Stimulated activated CD4-positive, alpha-beta T cell treated with anti-CD3 and anti-CD28 coated beads, TNF-alpha, amount 100 ng/mL, for 4 hours (primary cell): ENCODE measurements at places on chromosomes 2 and 18.

GRCh38 chr2:60746318-60746717 is 9.8 kb upstream of the PAPOLG start:
- no peak for DNase-seq

DNA sequence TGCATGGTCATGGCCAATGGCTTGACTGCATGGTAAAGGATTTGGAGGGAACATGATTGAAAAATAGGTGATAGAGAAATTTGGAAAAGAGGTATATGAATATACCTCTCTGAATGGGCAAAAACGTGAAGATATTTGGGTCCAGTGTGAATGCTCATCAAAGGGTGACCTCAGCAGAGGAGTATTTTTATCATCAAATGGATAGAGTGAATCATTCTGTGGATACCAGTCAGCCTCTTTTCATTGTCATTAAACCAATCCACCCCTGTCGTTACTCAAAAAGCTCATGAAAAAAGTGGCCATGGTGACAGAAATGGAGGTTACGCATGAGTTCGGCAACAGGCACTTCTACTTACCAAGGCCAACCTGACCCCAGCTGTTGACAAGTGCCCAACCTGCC is 1074.7 kb downstream of the TSN start:
- DNase-seq, result no peak

DNA sequence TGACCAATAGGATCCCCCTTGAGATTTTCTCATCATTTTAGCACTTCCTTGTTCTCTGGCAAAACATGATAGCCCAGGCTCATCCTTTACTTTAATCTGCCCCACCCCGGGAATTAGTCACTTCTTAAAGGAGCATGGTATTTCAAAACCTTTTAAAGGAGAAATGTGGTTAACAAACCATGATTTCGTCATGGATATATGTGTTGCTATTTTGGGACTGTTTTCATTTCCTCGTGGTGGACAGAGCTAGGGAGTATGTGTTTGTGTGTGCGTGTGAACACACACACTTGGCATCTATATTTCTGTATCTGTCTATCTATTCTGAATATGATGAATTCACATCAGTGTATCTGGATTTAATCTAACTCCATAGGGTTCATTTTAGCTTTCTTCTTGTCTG is 128.1 kb downstream of the BIRC6 start:
- DNase-seq, result no peak

DNA sequence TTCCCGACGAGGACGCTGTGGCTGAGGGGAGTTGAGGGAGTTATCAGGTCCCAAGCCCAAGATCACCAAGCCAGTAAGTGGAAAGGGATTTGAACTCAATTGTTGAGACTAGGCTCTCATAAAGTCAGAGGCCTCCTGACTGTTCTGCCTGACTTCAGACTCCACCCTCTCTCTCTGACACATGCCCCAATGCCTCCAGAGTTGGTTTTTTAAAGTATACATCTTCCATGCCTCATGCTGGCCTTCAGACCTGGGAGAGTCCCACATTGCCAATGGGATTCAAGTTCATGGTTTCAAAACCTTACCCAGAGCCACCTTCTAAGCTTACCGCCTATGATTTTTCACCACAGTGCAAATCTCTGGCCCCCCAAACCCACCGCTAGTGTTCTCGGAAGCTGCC is 100.8 kb downstream of the RTN4 start:
- DNase-seq, result no peak

GRCh38 chr2:145007960-145008263 is 488.0 kb upstream of the ZEB2 start:
- DNase-seq, result no peak

DNA sequence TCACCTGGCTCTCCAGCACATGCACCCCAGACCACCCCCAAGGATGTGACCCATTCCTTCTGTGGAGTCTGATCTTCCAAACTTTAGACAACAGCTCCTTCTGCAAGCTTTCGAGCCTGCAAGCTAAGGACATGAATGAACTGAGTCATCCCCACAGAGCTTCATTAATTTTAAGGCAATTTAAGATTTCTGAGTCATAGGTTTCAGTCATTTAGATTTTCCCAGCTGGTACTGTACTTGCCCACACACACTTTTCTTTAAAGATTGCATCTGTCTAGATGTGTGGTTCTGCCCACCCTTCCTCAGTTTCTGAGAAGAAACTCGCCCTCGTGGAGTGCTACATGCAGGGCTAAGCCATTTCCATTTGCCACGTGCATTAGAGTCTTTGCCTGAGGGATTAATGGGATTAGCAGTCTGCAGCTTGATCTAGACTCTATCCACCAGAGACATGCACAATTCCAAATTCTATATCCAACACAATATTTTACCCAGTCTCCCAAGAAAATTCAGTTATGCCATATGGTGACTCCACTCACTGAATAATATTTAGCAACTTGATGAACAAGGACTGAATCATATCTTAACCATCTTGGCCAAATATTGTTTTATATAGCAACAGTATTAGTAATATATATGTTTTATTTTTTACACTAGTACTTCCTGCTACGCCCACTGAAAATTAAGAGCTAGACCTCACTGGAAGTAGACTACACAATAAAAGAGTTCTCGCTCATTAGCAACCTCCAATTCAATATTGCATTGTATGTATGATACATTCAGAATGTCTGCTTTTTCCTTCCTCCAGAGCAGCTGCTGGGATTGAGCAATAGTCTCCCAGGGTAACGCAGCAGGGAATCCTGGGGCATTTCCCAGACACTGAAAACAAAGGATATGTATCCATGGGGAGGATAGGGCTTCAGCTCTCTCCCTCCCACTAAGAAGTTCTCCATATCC is 14.3 kb upstream of the TRIB2 start:
- no peak for DNase-seq

DNA sequence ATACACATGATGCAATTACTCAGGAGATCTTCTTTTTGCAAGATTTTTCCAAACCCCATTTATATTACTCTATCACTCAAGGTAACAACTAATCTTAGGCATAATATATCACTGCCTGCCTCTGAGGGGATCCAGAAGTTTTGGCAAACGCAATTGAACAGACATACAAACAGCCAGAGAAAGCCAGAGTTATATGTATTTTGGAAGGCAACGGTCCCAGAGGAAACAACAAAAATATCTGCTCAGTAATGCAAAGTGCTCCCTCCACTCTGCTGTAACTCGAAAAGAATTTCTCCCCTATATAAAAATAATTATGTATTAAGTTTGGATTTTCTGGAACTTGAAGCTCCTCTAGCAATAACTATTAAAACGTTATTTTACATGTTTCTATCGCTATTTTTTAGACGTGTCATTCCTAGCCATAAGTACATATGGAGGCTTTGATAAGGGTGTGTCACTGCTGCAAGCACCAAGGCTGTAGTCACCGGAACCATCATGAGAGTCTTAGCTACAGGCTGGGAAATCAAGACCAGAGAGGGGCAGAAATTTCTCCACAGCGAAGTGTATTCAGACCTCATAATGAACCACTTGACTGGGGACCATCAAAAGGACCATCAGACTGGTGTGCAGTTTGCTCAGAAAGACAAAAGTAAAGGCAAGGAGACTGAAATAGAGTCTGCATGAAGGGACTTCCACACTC is 3.7 kb upstream of the GKN1 start:
- no peak for DNase-seq

- DNase-seq, result no peak
These were observed 66.1 kb upstream of the CDC42EP3 start for GRCh38 chr2:37737507-37737906.

- no peak for DNase-seq
These were observed 69.3 kb downstream of the NCKAP5 start for GRCh38 chr2:133498662-133499585.

- DNase-seq, result no peak
These were observed 122.2 kb downstream of the ACKR3 start for GRCh38 chr2:236691799-236692167.

DNA sequence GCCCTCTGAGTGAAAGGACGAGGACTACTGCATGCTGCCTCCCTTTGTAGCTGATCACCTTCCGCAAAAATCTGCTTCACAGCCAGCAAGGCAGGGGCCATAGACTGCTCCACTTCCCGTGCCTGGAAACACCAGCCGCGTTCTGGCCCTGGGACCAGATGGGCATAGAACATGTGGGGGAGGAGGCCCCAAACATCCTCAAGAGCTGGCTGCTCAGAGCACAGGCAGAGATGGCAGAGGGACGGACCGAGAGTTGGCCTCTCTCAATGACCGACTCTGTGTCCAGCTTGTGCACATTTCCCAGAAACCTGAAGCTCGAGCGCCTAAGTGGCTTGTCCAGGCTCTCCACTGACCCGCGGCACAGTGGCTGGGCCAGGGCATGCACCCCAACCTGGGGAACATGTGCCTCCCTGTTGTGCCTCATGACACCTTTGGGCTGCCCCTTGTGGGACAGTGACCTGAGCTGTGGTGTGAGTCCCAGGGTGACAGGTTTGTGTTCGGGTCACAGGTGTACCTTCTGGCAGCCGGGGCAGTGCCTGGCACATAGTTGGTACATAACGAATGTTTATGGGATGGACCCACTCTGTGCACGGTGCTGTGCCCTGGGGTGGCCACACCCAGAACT is 9.1 kb downstream of the KCNF1 start:
- DNase-seq, result no peak

- no peak for DNase-seq
These were observed 96.0 kb downstream of the INHBB start for GRCh38 chr2:120441744-120442471.

- DNase-seq, result no peak
These were observed 487.4 kb upstream of the ZEB2 start for GRCh38 chr2:145007093-145007959.

DNA sequence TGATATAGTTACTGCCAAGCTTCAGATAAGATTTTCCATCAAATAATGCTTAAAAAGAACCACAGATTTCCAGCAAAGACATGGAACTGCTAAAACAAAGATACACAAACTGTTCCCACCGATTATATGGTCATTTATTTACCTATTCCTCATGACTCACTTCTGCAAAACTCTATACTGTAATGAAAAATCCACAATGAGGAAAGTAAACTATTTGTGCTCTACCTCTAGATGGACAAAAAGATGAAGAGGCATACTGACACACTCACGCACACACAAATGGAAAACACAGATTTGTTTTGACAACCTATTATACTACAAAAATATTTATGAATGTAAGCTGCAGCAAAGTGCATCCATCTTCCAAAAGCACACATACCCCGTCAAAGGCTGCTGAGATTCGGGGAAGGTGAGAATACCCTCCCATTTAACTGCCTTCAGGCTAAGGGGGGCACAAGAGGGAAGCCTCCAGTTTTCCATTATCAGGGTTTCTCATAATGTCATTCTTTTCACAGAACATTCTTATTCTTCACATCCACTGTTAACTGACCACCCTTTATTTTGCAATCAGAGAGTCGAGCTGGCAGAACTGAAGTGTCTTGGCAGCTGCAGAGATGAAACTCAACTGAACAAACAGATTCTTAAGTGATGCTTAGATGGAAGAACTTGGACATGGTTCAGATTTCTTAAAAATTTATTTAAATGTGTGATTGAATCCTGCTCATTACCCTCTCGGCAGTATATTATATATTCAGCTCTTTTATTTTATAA is 115.9 kb upstream of the TANK start:
- DNase-seq, result no peak

DNA sequence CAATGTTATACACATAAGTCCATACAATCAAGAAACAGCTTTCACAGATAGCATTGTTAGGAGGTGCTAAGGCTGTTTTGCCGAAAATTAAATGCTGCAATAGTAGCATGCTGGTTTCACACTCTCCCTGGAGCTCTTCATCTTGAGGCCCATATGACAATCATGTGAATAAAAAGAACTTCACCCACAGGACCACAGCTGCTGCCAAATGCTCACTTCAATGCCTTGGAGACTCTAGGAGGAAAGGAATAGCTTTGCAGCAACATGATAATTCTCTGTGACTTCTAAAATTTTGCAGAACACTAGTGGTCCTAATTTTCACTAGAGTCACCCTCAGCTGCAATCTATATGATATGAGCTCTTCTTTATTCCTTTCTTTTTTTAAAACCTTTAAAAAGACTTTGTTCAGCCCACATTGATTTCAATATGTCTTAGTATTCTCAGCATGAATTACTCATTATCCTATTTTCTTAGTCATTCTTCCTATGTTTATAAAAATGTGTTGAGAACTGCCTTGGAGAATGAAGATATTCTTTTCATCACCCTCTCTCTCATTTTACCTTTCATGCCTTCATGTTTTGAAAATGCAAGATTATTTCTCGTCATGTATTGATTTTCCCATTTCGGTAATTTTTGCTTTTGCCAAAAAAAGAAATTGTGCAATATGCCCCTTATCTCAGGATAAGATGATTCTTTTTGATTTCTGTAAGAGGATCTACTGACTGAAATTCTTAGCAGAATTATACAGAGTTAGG is 108.2 kb downstream of the PDE1A start:
- DNase-seq, result no peak

DNA sequence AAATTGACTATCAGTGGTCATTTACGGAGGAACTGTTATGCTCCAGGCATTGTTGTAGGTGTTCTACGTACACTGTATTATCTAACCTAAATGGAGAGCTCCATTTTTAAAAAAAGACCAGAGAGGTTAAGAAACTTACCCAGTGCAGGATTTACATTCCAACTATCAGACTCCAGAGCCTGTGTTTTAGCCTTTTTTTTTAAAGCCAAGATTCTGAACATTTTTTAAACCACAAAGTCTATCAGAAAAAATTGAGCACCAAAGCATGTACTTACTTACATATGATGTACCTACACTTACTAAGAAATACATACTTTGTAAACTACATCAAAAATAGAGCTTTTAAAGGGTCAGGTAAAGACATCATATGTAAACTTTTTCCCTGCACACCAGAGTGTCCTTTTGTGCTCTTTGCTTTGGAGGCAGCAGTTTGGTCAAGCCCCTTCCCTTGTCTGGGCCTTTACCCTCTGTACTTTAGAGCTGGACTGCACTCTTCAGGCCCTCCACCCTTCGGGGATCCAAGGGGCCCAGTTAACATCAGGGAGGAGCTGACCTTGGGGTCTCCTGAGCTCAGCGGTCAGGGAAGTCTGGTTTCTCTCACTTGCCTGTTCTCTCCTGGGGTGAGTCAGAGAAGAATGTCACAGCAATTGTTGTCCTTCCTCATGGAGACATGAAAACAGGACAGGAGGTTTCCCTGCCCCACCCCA is 58.4 kb downstream of the ITGB1BP1 start:
- DNase-seq, result no peak

DNA sequence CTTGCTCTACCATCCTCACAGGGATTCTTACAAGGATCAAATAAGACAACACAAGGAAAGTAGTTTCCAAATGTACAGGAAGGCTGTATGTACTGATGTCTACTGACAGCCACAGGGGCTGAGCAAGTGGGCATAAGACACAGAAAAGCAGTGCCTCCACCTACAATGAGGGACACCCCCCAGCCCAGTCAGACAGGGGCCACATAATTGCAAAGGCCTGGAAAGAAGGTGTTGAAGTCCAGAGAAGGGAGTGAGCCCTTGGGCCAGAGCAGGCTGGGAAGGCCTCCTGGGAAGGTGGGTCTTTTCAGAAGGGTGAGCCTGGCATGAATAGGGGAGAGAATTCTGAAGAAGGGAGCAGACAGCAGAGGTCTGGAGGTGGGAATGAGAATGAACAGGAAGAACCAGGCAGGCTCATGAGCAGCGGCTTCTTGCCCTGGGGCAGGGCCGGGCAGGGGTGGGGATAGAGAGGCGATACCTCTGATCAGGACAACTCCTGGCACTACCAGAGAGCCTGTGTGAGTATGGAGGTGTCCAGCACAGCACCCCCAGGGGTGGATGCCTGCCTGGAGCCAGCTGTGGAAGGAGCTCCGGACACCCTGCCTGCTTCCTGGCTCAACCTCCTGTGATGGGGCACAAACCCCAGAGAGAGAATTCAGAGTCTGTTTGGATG is 30.1 kb downstream of the HS1BP3 start:
- no peak for DNase-seq

- no peak for DNase-seq
These were observed 41.4 kb downstream of the RAD51AP2 start for GRCh38 chr2:17476830-17477229.
